ENCODE measurements at places on chromosomes 13 and 19.

- DNase-seq, result no peak
These were observed 63.3 kb downstream of the ARHGEF7 start for GRCh38 chr13:111178402-111178801.

DNA sequence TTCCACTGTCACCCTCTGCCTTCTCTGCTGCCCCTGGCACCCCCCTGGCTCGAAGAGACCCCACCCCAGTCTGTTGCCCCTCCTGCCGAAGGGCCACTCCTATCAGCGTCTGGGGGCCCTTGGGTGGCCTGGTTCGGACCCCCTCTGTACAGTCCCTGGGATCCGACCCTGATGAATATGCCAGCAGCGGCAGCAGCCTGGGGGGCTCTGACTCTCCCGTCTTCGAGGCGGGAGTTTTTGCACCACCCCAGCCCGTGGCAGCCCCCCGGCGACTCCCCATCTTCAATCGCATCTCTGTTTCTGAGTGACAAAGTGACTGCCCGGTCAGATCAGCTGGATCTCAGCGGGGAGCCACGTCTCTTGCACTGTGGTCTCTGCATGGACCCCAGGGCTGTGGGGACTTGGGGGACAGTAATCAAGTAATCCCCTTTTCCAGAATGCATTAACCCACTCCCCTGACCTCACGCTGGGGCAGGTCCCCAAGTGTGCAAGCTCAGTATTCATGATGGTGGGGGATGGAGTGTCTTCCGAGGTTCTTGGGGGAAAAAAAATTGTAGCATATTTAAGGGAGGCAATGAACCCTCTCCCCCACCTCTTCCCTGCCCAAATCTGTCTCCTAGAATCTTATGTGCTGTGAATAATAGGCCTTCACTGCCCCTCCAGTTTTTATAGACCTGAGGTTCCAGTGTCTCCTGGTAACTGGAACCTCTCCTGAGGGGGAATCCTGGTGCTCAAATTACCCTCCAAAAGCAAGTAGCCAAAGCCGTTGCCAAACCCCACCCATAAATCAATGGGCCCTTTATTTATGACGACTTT lies 2.0 kb downstream of the ZFP36 start:
- peak; percentile 71 for DNase-seq

DNA sequence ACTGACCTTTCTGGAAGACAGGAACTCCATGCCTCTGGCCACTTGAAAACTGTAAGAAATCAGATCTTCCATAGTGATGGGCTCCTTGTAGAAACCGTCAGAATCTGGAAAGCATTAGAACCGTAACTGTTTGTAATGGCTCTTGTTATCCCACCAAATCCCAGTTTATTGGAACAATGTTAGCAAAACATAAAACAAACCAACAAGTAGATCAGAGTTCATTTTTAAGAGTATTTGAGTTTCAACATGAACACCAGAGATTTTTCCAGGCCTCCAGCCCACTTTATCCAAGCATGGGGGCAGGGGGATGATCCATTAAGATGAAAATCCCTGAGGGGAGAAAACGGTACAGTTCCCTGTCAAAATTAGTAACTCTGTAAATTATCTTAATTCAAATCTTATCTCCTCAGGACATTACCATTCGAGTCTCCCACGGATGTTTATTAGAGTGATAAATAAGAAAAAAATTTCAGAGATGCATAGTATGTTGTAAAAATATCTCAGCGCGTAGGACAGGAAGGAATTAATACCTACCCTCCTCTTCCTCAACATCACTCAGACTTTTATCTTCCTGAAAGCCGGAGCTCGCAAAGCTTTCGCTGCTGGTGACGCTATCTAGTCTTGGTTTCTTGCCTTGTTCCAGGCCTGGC lies 172.5 kb downstream of the FLT1 start:
- DNase-seq, result no peak

- DNase-seq, result no peak
These were observed 1519.2 kb downstream of the EFNB2 start for GRCh38 chr13:105016266-105016665.

DNA sequence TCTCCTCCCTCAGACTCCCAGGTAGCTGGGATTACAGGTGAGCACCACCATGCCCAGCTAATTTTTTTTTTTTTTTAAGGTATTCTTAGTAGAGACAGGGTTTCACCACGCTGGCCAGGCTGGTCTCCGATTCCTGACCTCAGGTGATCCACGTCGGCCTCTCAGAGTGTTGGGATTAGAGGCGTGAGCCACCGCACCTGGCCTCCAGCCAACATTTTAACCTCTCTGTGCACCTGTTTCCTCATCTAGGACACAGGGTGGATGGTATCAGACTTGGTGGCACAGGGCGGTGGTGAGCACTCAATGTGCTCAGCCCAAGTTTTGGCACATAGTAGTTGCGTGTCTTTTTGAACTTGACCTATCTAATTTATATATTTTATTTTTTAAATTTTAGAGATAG lies 12.5 kb downstream of the APBA3 start:
- DNase-seq, result no peak

DNA sequence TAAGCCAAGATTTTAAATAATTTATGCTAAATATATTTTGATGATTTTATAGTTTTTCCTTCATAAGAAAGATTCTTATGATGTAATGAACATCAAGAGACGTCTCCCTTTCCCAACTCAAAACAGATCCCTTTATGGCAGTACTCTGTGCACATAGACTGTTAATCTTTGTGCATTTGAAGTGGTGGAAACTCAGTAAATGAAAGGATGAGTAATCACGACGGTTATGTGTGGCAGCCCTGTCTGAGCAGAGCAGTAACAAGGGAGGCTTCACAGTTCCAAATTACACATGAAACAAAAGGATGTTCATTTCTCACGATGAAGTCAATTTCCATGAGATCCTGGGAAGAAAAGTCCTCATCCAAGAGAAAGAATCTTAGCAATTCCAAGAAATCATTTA lies 498.1 kb downstream of the KLF5 start:
- DNase-seq, result no peak

DNA sequence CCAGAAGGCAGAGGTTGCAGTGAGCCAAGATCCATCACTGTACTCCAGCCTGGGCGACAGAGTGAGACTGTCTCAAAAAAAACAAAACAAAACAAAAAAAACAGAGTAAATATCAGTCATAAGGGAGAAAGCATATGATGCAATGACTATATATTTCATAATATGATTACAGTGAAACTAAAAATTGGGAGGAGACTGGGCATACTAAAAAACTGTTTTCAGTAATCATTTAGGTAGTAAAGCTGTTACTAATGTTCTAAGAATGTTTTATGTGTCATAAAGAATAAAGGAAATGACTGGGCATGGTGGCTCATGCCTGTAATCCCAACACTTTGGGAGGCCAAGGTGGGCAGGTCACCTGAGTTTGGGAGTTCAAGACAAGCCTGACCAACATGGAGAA lies 15.9 kb downstream of the ZNF573 start:
- DNase-seq, result no peak

DNA sequence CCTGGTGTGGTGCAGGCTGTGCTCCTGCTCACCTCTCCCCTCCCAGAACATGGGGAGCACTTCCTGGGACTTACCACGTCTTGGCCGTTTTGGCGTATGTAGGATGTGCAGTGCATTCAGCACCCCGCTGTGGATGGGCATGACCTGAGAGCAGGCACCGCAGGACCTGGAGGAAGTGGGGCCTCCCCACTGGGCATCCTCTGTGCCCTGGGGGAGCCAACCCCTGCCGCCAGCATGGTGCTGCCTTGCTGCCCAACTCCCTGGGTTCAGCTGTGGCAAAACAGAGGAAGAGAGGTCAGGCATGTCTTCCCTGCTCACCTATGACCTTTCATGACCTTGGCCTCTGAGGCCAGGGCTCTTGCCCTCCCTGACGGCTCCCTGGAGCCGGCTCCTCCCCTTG lies 103.5 kb downstream of the RAB20 start:
- DNase-seq, result no peak

- no peak for DNase-seq
These were observed 340.7 kb downstream of the SLC7A1 start for GRCh38 chr13:29254626-29255370.

- no peak for DNase-seq
These were observed 19.6 kb downstream of the AP2A1 start for GRCh38 chr19:49786376-49786820.

DNA sequence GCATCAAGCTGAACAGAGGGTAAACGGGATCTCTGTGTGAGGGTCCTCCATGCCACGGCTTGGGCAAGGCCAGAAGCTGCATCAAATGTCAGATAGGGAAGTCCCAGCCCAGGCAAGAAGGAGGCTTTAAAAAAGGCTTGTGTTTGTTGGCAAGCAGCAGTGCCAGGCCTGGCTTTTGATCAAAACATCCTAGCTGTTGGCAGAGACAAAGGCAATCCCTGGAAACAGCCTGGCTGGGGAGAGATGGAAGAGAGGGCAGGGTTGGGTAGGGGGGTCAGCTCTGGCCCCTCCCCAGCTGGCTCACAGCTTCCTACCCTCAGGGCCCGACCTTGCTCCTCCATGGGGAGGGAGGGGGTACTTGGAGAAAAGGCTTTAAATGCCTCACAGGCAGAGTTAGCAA lies 61.8 kb upstream of the KCTD15 start:
- DNase-seq, result no peak

- DNase-seq, result no peak
These were observed 29.7 kb downstream of the GTF2F2 start for GRCh38 chr13:45149964-45150363.

- DNase-seq, result no peak
These were observed 6.3 kb upstream of the CDK8 start for GRCh38 chr13:26247608-26248007.

GRCh38 chr19:13029893-13030292 lies 34.6 kb downstream of the NFIX start:
- DNase-seq, result no peak

GRCh38 chr13:112752711-112753541 lies 63.1 kb downstream of the ATP11A start:
- no peak for DNase-seq

DNA sequence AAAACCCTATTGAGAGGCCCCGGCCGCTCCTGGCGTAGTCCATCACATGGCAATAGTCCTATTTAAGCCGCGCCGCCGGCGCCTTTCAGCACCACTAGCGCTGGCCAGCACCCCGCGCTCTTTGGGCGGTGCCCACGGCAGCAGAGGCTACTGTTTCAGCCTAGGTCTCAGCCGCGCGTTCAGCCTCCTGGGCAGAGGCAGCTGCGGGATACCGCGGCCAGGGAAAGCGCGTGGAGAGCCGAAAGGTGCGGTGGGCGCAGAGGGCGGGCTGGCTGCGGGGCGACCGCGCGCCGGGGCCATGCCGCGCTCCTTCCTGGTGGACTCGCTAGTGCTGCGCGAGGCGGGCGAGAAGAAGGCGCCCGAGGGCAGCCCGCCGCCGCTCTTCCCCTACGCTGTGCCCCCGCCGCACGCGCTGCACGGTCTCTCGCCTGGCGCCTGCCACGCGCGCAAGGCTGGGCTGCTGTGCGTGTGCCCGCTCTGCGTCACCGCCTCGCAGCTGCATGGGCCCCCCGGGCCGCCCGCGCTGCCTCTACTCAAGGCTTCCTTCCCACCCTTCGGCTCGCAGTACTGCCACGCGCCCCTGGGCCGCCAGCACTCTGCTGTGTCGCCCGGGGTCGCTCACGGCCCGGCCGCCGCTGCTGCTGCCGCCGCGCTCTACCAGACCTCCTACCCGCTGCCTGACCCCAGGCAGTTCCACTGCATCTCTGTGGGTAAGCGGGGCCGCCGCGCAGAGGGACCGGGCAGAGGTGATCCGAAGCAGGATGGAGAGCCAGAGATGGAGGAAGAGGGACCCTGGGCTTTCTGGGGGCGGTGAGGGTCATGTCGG lies at the start of gene GSX1:
Gene GSX1 (plus strand): TSS at position 91 of the 826 bp plus-strand sequence. CDS start 208 bp downstream, at position 299.
- DNase-seq, result peak; percentile 23

DNA sequence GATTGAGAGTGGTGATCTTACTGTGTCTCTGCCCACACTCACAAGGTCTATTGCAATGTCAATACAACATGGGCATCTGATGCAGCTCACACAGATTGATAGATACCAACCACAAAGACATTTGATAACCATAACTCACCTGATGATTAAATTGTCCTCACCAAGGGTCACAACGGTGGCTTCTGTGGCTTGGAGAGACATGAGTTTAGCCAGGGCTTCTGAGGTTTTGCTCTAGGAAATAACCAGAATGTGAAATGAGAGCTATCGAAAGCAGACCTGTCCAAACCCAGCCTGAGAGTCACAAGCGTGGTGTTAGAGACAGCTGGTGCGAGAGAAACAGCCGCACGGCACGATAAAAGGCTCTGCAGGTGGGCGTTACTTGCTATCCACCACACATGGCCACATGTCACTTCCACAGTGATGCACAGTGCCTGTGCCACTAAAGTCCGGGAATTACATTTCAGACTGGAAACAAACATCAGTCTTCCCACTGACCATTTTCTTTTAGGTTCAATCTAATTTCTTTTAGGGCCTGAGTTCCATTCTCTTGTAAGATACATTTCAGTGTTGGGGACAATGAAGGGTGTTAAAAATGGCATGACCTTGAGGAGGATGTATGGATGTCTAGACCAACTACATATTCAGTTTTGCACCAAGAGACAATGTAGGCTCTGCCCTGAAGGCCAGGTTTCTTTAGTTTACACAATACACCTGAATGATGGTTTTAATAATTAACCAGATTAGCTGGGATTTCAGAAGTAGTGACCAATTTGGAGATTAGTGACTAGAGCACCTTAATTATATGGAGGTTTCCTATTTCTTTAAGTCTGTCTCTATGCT lies 53.7 kb downstream of the ATP7B start:
- DNase-seq, result no peak

GRCh38 chr19:5397804-5398692 lies 57.2 kb upstream of the ZNRF4 start:
- DNase-seq, result no peak

DNA sequence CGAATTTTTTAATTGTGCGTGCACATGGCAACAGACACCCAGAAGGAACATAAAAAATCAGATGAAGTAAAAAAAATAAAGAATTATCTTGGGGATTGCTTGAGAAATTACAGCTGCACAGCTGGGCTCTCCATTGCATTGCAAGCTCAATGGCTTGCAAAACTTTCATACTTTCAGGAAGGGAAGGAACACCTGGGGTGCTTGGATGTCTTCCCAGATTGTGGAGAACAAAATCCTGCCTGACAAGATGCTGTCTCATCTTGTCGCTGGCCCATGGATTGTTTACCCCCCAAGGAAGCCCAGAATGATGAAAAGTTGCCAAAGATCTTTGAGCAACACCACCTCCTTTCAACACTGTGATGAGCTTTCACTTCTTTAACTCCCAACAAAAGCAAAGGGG lies 11.0 kb upstream of the CASP14 start:
- DNase-seq, result no peak

GRCh38 chr13:102142473-102142826 lies 259.4 kb downstream of the FGF14 start:
- DNase-seq, result no peak
